ENCODE measurements at places on chromosomes 7 and 10.

DNA sequence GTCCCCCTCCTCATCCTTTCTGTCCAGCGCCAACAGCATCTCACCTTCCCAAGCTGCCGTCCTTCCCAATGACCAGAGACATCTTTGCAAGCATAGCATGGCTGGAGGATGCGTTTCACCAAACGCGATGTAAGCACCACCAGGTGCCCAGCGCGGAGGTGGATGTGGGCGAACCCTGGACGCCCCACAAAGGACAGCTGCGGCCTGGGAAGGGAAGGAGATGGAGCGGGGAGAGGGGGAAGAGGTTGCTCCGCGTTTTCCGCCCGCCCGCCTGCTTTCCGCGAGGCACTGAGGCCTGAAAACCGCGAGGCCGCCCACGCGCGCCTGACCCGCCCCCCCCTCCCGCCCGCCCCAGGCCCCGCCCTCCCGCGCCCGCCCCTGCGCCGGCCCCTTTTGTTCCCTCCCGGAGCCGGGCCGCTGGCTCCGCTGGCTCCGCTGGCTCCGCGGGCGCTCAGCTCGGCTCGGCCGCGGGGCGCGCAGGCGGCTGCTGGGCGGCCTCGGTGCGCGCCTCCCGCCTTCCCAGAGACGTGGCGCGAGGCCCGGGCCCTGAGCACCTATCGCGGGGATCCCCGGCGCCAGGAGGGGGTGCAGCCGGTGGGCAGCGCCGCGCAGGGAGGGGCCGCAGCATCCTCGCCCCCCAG, at the start of gene CLIP2:
Gene CLIP2, plus strand, starts transcription at position 390 of the 641 bp plus-strand sequence. CDS start 28,140 bp downstream, outside the sequence.
- DNase-seq = peak; percentile 58

DNA sequence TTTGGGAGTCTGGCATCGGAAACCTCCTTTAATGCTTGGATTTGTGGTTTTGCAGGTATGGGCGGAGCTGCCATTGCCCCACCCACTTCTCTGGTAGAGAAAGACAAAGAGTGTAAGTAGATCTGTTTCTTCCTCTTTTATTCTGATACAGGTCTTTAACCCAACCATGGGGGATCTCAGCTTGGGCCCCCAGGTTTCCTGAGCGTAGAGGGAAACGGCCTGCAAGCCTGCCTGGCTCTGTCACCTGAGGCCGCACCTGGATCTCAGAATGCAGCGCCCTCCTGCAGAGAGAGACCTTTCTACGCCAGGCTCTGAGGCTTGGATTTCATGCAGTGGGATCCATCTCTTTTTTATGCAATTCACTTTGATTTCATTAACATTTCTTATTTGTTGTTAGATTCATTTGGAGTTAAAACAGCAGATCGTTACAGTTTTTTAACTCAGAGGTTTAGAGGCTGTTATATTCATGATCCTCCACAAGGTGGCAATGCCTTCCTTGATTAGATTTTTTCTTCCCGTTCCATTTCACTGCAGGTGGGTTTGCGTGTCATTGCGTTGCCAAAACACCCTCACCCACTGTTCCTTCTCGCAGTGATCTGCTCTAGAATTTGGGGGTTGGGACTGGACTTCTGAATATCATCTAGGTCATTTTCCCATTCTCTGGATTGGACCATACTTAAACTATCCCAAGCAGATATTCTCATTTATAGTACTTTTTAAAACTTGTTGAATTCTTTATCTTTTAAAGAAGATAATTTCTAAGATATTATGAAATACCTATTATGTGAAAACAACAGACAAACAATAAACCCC, 20.0 kb downstream of the RBM17 start:
- DNase-seq = peak; percentile 21

DNA sequence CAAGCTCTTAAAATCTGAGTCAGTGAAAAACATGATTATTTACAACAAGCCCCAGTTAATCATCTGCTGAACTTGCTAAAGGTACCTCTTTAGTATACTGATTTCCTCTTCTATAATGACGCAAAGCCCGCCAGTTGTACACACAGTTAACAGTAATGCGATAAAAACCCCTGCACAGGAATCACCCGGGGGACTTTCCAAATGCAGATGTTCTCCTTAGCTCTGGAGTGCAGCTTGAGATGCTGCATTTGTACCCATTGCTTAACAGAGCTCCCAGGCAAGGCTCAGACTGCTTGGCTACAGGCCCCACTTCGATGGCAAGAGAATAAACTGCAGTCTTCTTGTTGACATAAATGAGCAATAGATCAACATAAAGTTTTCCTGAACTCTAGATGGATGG, 279.6 kb upstream of the HGF start:
- DNase-seq = no peak

GRCh38 chr10:59879363-59879913, 26.9 kb downstream of the CCDC6 start:
- no peak for DNase-seq

DNA sequence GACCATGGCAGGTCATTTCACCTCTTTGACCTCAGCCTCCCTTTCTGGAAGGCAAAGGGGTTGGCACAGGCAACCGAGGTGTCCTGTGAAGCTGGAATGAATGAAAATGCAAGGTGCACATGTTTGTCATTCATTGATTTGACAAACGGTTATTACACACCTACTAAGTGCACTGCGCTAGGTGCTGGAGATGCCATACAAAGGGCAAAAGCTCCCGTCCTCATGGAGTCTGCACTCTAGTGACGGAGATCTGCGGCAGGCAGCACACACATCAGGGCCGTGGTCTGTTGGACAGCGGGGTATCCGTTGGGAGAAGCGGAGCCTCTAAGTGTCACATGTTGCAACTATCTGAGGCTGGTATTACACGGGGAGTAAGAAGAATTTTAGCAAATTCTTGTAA, 44.2 kb downstream of the PRF1 start:
- no peak for DNase-seq

Data from amniotic stem cell (primary cell).